ENCODE measurements at places on chromosomes 11 and 22.

GRCh38 chr11:44097821-44098220 lies 2.3 kb downstream of the EXT2 start:
- DNase-seq: no peak

DNA sequence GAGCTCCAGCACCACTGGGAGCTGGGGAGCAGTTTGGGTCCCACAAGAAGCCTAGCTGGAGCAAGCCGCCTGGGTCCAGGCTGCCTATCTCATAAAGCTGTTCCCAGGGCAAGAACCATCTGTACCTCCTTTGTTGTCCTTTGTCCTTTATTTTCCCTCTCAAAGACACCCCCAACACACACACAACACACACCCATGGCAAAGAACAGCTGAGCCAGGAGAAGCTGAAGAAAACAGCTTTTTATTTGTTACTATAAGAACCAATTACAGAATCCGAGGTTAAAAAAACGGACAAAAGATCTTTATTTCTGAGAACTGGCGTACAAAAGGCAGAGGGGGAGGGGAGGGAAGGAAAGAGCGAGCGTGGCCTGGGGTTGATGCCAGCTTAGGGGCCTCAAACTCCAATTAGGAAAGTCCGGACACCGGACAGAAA lies 1.7 kb upstream of the TUT1 start:
- no peak for DNase-seq

DNA sequence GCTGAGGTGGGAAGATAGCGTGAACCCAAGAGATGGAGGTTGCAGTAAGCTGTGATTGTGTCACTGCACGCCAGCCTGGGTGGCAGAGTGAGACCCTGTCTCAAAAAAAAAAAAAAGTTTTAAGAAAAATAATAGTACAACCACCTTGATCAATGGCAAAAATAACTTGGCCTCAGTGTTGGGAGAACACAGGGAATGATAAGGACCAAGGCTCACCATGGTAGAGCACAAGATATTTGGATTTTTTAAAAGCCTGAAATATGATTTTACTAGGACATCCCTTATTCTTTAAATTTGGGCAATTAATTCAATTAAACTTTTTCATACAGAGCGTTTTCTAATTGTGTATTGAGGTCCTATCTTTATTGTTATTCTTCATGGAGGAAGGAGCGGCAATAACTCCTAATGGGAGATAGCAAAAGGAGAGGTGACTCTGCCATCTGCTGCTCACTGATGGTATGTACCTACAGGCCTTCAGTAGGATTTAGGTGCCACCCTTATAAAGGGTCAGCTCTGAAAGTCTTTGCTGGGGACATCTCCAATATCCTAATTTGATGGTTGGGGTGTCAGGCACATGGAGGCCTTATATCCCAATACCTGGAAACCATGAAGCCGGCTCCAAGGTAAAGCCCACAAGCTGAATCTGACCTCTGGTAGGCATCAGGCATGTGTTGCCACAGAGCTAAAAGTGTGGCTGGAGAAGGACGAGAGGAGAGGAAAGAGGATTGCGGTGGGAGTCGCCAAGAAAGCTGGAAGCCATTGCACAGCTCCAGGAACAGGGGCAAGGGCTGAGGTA lies 21.9 kb upstream of the POLD3 start:
- DNase-seq: no peak

DNA sequence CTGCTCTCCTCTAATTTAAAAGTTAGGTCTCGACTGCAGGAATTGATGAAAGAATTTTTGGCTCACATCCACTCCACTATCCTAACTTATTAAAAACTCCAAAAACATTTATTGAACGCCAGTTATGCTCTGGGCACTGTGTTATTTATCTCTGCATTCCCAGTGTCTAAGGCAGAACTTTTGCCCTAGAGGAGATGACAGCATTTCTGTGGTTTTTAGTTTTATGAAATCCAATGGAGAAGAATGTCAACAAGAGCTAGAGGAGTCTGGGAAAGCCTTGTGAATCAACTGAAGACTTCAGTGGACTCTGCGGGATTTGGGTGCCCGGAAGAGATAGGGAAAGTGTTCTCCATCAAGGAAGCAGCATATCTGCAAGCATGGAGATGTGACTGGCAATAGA lies 217.0 kb upstream of the PGR start:
- DNase-seq: no peak

DNA sequence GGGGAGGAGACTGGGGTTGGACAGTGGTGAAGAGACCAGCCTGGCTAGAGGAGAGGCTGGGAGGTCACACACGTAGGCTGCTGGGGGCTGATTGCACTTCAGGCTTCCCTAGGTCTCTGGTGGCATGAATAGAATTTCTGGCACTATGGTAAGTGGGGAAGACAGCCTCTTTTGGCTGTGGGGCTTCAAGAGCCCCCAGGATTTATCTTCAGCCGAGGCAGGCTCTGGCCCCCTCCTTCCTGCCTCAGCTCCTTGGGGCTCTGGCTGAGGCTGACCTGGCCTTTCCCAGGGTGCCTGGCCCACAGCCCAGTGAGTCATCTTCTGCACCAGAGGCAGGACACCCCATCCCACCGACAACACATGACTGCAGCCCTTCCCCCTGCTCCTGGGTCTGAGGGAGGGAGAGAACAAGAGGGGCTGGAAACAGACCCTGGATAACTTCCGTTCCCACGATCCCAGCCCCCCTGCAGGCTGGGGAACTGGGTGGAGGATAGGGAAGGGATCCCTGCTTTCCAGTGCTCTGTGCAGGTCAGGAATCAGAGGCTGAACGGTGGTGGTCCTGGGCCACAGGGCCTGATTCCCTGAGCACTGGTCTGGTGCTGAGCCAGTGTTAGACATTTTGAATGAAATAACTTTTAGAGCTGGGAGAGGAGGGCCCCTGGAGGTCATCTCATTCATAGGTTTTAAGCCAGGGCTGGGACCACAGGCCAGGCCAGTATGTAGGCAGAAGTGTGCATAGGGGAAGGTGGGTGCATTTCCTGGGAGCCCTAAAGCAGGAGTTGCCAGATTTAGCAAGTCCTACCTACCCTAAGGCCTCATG lies 26.5 kb downstream of the ARHGEF17 start:
- no peak for DNase-seq

DNA sequence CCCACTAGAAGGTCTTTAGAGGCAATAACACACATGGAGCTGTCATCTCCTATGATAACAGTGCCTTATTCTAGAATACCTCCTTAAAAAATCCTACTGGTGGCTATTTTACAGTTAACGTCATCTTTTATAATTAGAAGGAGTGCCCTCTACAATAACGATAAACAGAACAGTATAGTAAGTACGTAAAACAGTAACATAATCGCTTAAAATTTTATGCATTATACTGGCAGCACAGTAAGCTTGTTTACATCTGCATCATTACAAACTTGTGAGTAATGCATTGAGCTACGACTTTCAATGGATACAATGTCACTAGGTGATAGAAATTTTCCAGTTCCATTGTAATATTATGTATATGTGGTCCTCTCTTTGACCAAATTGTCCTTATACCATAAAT lies 24.3 kb upstream of the OR8D2 start:
- DNase-seq: no peak

- DNase-seq: no peak
Observed at GRCh38 chr11:87523276-87523675, 485.5 kb downstream of the TMEM135 start.

DNA sequence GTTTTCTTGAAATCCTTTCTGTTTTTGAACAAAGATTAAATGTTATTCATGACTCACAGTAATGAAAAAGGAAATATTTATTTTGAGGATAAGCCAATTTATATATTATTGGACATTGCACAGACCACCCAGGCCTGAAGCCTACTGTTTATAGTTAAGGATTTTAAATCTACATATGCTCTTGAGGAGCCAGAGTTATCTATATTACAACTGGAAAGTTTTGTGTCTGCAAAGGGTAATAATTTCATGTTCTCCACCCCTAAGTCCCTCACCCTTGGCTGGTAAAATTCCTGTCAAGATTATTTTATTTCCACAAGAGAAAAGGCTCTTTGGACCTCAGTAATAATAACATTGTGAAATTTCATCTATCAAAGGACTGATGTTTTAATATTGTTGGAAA lies 228.2 kb downstream of the TMEM135 start:
- no peak for DNase-seq

- DNase-seq: no peak
Observed at GRCh38 chr11:86706338-86707131, 34.1 kb upstream of the ME3 start.

DNA sequence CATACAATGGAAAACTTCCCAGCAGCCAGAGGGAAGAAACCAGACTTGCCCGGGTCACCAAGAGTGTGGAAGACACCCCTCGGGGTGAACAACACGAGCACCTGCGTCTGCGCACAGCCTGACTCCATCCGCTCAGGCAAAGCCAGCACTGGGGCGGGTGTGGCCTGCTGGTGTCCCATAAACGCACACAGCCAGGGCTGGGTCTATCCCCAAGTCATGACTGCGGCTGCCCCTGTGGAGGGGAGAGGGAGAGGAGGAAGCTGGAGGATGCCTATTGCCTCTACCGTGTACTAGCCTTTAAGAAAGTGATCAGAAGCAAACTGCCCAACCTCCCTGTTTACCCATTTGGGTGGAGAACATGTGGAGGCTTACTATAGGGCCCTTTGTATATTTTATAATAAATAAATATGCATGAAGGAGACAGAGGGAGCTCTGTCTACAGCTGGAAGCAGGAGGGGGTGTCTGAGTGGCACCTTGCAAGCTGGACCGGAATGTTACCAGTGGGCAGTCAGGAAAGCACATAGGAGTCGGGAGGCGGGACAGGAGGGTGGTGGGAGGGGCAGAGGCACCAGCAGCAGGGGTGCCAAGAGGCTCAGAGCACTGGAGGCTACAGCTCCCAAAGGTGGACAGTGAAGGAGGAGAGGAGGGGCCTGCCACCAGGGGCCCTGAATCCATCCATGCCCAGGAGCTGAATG lies 79.6 kb downstream of the PHF21B start:
- DNase-seq: no peak

GRCh38 chr22:43263645-43264514 lies 76.9 kb upstream of the TTLL12 start:
- DNase-seq: no peak

GRCh38 chr11:1701091-1701807 lies 4.3 kb downstream of the KRTAP5-6 start:
- no peak for DNase-seq

- no peak for DNase-seq
Observed at GRCh38 chr11:64095949-64096348, 60.2 kb downstream of the FLRT1 start.

- DNase-seq: no peak
Observed at GRCh38 chr11:103109818-103110388, 677 bp downstream of the DYNC2H1 start.

GRCh38 chr22:40967111-40967760 lies 16.1 kb downstream of the RBX1 start:
- DNase-seq: no peak

GRCh38 chr11:129724866-129725265 lies 90.8 kb upstream of the TMEM45B start:
- DNase-seq: no peak

GRCh38 chr22:49431551-49431950 lies 396.1 kb downstream of the BRD1 start:
- DNase-seq: no peak

GRCh38 chr11:102017026-102017425 lies 30.2 kb upstream of the CFAP300 start:
- DNase-seq: no peak

GRCh38 chr11:70625051-70625450 lies 226.7 kb downstream of the CTTN start:
- no peak for DNase-seq

- no peak for DNase-seq
Observed at GRCh38 chr11:28529046-28529445, 420.9 kb downstream of the METTL15 start.

GRCh38 chr22:26550498-26551033 lies 38.3 kb upstream of the TFIP11 start:
- no peak for DNase-seq

- no peak for DNase-seq
Observed at GRCh38 chr22:43502306-43502874, 90.6 kb downstream of the MPPED1 start.
